Kidney (tissue), 22 donors: ENCODE measurements at places on chromosomes 11 and 22. TPM values are rescaled to one million over a fixed set of nuclear protein-coding genes. Genes with fewer than 3 reads are reported as not detected.

Gene USP47
- polyA plus RNA-seq, result 16.3 TPM

Gene KCNK4
- not detected for polyA plus RNA-seq

Gene BEST1
- 0.62 TPM for polyA plus RNA-seq

GRCh38 chr11:60334005-60334620 lies 7.1 kb downstream of the MS4A6E start:
- DNase-seq, result no peak

DNA sequence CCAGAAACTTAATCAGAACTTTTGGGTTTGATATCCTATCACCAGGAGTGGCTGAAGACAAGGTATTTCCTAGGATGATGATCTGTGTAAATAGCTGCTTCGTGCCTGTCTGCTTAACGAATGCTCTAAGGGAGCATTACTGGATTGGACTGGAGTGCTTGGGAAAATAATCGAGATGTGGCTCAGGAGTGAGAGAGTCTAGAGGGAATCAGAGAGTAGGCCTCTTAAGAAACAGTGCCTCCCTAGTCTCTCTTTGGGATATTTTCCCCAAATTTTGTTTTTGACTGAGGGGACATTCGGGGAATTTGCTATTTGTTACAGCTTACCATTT lies 2.5 kb downstream of the MAML2 start:
- no peak for DNase-seq

DNA sequence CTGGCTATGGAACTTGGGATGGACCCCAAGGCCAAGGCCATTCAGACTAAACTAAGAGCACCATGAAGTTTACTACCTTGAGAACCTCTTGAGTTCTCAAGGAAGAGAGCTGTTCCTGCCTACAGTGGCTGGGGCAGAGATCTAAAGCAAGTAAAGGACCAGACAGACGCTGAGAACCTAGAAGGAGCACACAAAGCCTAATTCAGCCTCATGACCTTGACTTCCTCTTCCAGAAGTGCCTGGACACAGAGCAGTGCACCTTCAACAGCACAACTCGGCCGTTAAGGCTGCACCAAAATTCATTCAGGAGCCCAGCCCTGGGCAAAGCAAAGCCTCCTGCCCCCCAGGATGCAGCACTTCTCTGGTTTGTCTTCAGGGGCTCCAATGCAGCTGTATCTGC lies 82.9 kb upstream of the AKIP1 start:
- no peak for DNase-seq

GRCh38 chr11:18093959-18094358 lies 11.9 kb downstream of the SAAL1 start:
- no peak for DNase-seq

DNA sequence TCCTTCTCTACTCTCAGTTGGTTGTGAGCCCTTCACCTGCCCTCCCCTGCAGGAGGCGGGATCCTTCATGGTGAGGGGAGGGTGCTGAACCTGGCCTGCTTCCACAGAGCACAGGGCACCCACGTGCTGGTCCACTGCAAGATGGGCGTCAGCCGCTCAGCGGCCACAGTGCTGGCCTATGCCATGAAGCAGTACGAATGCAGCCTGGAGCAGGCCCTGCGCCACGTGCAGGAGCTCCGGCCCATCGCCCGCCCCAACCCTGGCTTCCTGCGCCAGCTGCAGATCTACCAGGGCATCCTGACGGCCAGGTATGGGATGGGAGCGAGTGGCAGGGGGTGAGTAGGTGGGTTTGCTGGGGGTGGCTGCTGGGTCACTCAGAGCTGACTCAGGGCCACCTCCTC lies 6.3 kb downstream of the SSH3 start:
- no peak for DNase-seq

DNA sequence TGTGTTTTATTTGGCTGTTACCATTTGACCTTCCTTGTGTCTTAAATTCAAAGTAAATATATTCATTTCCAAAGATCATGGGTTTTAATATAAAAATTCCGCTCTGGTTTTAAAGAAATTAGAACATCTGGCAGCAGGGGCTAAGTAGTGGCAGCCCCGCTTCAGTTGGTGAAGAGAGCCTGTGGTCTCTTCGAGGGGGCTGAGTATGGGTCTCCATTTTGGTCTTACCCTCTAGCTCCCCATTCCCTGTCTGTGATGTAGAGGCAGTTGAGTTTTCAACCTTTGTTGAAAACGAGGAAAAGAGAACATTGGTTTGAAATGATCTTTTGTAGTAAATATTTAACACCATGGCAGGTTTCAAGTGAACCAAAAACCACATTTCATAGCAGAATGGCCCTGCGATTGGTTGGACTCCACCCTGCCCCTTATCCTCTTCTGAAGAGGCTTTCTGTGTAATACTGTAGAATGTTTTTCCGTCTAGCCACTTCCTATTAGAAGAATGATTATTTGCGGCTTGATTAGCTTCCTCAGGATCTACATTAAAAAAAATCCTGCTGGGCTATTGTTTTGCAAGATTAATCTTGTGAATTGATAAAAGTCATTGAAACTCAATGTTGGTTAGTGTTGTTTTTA lies 17.7 kb downstream of the APLP2 start:
- DNase-seq, result no peak

GRCh38 chr11:12678991-12679390 lies 4.8 kb downstream of the TEAD1 start:
- DNase-seq, result no peak

GRCh38 chr11:104663190-104664140 lies 234.8 kb downstream of the CASP12 start:
- no peak for DNase-seq

- DNase-seq, result no peak
These were observed 8.6 kb downstream of the OMP start for GRCh38 chr11:77111277-77111676.

DNA sequence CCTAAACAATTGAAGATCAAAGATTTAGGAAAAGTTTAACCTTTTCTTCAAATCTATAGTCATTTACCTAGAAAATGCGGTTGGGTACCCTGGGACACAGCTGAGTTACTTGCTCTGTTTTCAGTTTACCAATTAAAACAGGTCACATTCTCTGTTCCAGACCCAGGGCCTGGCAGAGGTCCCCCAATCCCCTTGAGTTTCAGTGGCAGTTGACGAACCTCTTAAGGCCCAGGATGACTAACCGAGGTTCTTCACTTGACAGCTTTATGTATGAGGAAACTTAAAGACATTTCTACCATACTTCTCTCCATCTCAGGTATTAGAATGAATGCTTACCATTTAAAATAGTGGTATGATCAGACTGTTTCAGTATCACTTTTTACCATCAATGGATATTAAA lies 16.3 kb downstream of the LDHAL6A start:
- DNase-seq, result no peak

- no peak for DNase-seq
These were observed 1083.1 kb downstream of the LRRC4C start for GRCh38 chr11:40376331-40376730.

- no peak for DNase-seq
These were observed 1025.1 kb downstream of the BRD1 start for GRCh38 chr22:48802576-48802975.
